SW480 (cell line): ENCODE measurements at places on chromosomes 12 and 14.

DNA sequence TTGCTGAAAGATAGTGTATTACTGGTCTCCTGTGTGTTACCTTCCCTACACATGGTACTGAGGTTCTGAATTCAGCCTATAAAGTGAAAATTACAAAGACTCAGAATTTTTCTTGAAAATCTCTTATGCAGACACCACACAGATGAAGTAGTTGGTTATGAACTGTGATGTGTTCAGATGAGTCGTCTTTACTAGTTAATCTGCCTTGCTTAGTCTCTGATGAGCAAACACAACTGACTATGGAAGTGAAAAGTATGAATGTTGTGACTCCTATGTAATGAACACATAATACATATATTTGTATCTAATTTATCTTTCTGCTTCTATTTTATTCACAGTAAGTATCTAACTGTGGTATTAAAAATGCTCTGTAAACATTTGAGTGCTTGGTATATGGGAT, 4.7 kb downstream of the MTERF2 start:
- DNase-seq: no peak

- no peak for DNase-seq
Measured at GRCh38 chr12:422526-422925, 21.1 kb downstream of the CCDC77 start.

DNA sequence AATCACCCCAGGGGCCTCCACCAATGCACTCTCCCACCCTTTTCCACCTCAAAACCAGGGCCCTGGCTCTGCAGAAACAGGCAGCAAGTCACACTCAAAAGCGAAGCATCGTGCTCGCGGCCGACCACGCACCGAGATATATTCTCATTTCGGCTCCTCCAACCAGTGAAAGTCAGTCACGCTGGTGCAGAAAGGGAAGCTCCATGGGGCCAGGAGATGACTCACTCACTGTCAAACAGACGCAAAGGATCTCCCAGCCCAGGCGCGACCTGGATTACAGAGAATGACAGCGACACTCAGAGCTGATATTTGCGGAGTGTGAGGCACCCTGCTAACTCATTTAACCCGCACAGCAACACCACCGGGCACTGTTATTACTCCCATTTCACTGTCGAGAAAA, 173.6 kb downstream of the CALM1 start:
- DNase-seq: no peak

- DNase-seq: no peak
Measured at GRCh38 chr14:91233936-91234790, 10.3 kb downstream of the GPR68 start.

DNA sequence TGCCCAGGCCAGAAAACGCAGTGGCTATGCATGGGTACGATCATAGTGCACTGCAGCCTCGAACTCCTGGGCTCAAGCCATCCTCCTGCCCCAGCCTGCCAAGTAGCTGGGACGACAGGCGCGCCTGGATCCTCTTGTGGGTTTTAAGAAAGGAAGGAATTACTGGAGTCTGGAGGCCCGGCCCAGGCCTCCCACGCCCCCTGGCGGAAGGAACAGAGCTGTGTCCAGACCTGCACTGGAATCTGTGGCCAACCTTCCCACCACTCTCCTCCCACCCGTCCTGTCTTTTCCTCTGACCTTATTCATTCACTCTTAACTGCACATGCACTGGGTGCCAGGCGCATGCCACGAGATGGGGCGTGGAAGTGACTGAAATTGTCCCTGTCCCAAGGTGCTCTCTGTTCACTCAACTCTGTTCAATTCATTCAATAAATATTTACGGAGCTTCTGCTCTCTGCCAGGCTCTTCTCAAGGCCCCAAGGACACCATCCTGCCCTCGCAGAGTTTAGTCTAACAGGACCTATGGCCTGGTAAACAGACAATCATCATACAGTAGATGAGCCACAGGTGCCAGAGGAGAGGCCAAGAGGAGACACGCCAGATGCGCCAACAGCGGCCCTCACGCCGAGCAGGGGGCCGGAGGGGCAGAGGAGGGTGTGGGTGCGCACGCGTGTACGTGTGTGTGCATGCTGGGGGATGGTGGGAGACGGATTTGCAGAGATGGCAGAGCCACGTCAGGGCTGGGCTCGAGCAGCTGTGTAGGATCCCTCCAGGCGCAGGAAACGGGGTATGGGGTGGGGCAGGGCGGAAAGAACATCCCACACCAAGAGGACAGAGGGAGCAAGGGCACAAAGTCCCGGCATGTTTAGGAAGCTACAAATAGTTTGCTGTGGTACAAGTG, 13.7 kb upstream of the TMEM106C start:
- DNase-seq: peak; percentile 79

DNA sequence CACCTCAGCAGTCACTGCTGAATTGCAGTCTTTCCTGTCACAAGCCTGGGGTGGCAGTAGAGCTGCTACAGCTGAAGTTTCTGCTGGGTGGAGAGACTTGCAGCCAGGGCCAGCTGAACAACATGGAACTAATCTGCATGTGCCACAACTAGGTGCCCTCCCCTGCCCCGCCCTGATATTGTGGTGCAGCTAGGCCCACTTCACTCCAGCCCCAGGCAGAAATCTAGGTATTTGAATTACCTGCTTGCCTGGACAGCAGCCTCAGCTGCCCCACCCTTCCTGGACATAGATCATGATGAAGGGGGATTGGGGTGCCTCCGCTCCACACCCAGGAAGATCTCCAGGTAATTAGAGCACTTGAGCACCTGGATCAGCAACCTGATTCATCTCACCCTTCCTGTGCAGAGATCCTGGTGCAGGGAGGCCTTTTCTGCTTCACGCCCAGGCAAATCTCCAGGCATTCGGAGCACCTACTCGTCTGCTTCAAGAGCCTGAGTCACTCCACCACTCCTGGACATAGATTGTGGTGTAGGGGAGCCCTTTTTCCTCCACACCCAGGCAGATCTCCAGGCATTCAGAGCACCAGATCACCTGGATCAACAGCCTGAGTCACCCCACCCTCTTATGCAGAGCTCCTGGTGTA, 477.0 kb downstream of the SOX5 start:
- peak; percentile 77 for DNase-seq

DNA sequence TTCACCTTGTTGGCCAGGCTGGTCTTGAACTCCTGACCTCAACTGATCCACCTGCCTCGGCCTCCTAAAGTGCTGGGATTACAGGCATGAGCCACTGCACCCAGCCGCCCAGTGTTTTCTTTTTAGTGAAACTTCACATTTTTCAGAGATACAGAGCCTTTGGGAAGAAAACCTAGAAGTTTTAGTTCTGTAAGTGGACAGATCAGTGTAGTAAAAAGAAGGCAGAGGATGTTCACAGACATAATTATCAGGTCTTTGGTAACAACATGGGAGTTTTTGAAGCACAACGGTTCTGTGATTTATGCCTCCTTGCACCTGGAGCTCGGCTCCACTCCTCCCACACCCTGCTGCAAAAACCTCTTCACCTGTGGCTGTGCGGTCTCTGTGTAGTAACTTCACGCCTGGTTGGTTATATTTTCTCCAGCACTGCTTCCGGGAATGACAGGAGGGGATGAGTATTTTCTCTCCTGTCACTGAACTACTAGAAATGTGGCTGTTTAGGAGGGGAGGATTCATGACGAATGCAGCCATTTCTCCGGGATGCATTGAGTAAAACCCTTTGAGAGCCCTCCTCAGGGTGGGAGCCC, 67.0 kb downstream of the ARF6 start:
- peak; percentile 91 for DNase-seq

DNA sequence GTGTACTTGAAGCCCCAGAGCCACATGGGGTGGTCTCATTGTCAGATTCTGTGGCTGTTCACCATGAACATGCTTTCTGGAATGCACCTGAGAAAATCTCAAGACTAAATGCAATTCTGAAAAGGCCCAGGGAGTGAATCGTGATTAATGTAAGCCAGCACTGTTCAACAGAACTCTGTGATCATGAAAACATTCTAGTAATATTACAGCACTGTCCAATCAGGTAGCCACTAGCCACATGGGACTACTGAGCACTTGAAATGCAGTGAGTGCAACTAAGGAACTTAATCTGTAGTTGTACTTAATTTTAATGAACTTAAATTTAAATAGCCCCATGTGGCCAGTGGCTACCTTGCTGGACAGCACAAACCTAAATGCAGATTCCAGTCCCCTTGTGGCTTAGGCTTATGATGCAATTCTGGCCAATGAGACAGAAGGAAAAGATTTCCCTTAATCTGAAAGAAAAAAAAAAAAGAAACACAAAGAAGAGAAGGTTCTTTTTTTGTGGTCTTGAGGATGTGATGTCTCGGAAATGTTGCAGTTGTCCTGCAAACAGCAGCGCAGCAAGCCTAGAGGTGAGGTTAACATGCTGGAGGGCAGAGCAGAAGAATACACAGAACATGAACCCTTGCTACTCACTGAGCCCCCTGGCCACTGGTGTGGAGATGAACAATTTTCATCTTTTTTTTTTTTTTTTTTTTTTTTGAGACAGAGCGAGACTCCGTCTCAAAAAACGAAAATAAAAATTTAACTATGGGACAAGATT, 48.2 kb downstream of the SPPL3 start:
- no peak for DNase-seq

DNA sequence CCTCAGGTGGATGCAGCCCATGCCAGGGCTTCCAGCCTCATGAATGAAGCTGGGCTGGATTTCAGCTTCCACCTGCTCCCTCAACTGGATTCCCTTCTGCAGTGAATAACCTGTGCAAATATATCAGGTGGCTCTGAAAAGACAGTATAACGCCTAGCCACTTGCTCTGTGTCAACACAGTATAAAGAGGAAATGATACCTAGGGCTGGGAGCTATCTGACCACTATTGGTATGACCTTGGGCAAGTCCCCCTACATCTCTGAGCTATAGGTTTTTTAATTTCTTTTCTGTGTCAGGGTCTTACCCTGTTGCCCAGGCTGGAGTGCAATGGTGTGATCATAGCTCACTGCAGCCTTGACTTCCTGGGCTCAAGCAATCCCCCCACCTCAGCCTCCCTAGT, 19.8 kb downstream of the ISM2 start:
- DNase-seq: no peak

DNA sequence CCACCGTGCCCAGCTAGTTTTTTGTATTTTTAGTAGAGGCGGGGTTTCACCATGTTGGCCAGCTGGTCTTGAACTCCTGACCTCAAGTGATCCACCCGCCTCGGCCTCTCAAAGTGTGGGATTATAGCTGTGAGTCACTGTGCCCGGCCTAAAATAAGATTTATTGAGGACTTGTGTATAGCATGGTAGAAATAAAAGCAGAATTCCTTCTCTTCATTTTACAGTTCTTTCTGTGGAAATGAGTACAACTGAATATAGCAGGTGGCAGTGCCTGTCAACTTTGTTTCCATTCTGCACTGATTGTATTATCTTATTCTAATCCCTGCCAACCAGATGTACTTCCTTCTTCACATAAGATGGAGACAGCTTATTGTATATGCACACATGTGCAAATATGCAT, 41.0 kb downstream of the DIP2B start:
- no peak for DNase-seq

DNA sequence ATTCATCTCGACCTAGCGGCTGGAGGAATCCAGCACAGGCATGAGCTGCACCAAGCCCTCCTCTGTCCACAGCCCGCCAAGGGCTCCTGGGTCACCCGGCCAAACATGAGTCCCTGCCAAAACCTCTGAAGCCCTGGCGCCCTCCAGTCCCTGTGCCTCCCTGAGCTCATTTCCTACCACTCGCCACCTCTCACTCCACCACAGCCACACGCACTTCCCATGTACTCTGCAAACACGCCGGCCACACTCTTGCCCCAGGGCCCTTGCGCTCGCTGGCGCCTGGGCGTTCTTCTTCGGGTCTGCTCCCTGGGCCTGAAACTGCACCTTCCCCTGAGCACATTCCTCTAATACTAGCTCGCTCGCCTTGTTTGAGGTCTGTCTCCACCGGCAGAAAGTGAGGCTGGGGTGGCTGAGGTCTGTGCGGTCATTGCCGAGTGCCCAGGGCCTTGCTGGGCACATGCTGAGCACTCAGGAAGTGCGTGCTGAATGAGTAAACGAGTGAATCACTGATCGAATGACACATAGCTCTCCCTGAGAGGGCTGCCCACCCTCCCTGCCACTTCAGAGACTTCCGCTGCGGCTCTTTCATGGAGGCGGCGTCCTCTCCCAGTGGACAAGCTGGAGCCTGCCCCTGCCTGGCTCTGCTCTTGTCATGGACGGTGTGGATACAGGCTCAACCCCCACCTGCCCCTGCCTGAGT, 33.7 kb upstream of the DLK1 start:
- DNase-seq: peak; percentile 90

DNA sequence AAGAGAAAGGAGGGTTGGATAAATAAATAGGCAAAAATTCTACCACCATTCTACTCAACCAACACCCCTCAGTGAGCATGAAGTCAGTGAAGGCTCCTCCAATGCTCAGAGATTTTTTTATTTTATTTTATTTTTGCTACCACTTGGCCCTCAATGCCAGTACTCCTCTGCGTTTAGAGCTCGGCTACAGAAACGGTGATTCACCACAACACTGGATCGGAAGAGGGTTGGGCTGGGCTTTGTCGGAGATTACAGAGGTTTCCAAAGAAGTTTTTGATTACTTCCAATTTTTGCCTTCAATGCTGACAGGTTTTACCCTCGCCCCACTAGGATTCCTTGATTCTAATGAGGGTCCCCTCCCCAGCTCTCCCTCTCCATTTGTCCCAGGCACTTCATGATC, 1027.2 kb upstream of the TMEM132C start:
- no peak for DNase-seq

DNA sequence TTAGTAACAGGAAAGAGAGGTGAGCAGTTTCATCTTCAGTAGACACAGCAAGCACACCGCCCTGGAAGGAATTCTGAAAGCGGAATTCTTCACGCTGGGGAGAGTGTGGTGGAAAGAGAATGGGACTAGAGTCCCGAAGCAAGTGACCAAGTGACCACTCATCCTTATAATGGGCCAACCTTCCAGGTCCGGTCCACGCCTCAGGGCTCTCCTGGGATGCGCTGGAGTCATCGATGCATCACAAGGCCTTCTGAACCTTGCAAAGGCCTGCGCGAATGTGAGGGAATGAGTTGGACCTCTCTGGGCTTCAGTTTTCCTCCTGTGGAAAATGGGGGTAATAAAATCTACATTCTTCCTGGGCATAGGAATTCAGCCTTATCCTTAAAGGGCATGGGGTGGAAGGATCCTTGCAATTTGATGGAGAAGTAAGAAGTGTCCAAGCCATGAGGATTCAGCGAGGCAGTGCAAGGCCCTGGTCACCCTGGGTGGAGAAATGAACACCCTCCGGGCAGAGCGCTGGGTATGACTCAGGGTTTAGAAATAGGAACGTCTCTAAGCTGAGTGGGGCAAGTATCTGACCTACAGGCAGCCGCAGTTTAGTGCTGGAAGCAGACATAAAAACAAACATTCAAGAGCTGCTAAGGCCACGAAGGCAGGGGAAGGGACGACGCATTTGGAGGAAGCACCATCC, 97.7 kb downstream of the SETD3 start:
- DNase-seq: peak; percentile 37
